Colonic mucosa (tissue), 4 donors: ENCODE measurements at places on chromosomes 2 and 18. TPM values are rescaled to one million over a fixed set of nuclear protein-coding genes. Genes with fewer than 3 reads are reported as not detected.
A peak's percentile ranks its signal among the peaks of the same experiment; 100 is the strongest.

DNA sequence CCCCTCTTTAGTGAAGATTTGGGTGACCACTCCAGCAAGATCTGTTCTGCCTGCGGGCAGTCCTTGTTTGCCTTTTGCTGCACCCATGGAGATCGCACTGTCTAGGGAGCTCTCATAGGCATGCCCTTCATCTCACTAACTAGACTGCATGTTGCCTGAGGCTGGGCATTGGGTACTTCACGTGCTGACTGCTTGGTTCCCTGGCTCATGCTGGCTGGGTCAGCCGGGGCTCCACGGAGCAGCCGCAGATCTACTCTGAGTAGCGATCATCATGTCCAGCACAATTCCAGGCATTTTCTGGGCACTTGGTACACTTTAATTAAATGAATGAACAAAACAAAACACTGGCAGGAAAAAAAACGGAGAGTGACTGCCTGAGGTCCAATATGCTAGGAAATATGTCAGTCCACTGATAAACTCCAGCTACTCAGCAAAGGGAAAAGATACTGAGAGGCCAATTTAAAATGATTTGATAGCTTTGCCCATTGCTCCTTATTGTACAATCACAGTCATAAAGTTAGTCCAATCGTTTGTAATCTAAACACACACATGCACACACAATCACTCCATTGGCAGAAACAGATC lies 220.3 kb downstream of the C1D start:
- no peak for DNase-seq

DNA sequence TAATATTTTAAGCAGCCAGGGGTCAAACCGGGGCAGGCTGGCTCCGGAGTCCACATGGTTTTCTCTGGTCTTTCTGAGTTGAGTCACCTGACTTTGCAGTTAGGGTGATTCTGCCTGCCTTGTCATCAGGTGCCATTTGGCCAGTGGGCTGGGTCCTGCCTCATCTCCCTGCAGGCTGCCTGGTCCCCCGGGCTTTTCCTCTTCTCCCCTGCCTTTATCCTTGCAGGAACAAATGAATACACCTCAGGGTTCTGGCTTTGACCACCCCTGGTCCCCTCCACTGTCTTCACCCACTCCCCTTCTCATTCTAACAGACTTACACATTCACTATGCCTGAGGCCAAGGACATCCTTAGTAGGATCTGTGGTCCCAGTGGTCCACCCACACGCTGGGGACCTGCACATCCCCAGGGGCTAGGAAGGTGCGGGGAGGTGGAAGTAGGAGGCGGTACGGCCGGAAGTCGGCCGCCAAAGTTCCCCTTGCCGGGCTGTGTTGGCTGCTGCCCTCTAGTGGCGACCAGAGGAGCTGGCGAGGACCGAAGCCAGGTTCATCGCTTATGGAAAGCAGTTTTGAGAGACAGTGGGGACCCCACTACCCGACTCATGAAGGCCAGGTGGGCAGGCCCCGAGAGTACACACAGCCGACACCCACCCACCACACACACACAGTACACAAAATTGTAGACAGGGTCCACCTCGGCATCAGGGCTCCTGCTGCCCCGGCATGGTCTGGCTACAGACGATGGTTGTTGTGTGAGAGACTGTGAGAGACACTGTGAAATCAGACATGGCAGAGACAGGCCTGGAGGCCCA lies 6.3 kb upstream of the TEX261 start:
- DNase-seq: peak; percentile 75

DNA sequence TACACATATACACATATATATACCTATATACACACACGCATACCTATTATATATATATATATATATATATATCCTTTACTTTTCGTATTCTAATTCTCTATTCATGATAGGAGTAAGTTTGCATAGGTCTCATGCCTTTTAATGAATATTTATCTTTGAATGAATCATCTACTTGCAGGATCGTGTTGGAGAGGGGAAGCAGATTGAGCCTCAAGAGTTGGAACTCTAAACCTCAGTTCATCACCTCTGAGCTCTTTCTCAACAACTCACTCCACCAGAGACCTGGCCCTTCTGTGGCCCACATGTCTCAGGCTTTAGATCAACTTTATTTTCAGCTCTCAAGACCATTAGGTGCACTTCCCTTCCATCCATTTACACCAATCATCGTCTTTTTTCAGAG lies 490.4 kb upstream of the ID2 start:
- DNase-seq: no peak

GRCh38 chr2:118279005-118279404 lies 190.7 kb downstream of the INSIG2 start:
- DNase-seq: no peak

FAM110C gene
- 24.6 TPM for total RNA-seq

GRCh38 chr2:196899976-196900375 lies 26.5 kb downstream of the PGAP1 start:
- DNase-seq: no peak
